OCI-LY7 (cell line): ENCODE measurements at places on chromosomes 16 and 17. TPM values are rescaled to one million over a fixed set of nuclear protein-coding genes. Genes with fewer than 3 reads are reported as not detected.
A peak's percentile ranks its signal among the peaks of the same experiment; 100 is the strongest.

Gene KRT9
- total RNA-seq: not detected in 2 replicates

Gene OR2C1
- total RNA-seq: not detected in 2 replicates

Gene KRT34
- total RNA-seq: not detected in 2 replicates

Gene PDK2
- total RNA-seq: 27.7 and 30.1 TPM in 2 replicates

Gene ASIC2
- not detected in 2 replicates for total RNA-seq

Gene TOB1
- total RNA-seq: 24.8 and 26.4 TPM in 2 replicates

Gene TRPV3
- total RNA-seq: 0.06 TPM in 1 of 2 replicates, not detected in the other

Gene CASKIN1
- 0.06 and 0.13 TPM in 2 replicates for total RNA-seq

Gene RNF222
- total RNA-seq: 0.15 TPM in 2 replicates

Gene MYO15B
- 17.7 and 19.2 TPM in 2 replicates for total RNA-seq

Gene DHRS7C
- not detected in 2 replicates for total RNA-seq

Gene NPIPB9
- total RNA-seq: 7.1 and 10.7 TPM in 2 replicates

Gene ACSM2A
- total RNA-seq: not detected in 2 replicates

Gene OR1F1
- not detected in 2 replicates for total RNA-seq

- DNase-seq: no peak
These were observed 106.5 kb downstream of the COPRS start for GRCh38 chr17:31752584-31752983.

- no peak for DNase-seq
These were observed 230.7 kb downstream of the BCAS3 start for GRCh38 chr17:60908324-60908723.

DNA sequence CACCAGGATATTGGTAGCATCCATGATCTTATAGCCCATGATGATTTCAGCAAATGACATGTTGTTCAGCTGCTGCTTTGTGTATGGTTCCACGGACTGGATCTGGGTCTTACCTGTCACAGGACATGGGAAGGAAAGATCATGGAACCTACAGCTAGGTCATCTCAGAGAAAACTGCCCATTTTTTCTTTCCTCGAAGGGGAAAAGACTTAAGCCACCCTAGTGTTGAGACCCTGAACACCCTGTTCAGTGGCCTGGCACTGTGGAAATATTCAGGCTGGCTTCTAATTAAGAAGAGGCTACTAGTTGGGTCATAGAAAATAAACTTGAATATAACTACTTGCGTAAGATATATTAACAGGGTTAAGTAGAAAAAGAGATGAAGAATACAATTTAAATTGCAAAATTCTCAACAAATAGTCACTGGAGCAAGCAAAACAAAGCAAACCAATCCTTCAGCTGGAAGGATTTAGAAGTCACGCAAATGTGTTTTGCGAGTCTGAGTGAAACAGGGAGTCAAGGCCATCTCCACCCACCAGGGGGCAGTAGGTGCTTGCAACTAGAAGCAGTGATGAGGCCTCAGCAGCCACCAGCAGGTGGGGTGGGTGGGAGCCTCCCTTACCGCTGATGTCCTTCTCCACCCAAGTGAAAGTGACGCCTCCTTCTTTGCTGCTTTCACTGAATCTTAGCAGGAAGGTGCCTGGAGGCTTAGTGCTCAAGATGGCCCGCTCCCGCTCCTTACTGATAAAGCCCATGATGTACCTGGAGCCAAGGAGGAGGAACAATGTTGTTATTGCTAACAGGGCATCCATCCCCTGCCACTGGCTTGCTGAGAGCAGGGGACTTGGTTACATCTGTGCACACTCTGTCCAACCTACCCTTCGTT lies 34.3 kb downstream of the STAT5A start:
- DNase-seq: peak; percentile 93

DNA sequence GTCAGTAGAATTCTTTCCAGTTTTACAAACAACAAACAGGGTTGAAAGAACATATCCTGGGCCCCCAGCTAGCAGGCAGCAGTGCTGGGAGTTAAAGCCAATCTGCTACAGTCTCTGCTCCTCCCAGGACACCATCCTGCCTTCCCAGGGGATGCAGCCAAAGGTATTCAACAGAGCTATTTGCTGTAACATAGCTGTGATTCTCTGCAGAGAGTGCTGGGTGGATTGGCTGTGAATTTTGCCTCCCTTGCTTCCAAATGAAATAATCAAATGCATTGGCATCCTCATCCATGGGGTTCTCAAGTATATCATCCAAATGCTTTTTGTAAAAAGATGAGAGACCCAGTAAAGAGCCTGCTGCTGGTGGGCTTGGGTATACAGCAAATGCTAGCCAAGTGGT lies 124.3 kb downstream of the NPIPB5 start:
- no peak for DNase-seq

GRCh38 chr17:50642722-50643656 lies 8.3 kb downstream of the ABCC3 start:
- DNase-seq: no peak

DNA sequence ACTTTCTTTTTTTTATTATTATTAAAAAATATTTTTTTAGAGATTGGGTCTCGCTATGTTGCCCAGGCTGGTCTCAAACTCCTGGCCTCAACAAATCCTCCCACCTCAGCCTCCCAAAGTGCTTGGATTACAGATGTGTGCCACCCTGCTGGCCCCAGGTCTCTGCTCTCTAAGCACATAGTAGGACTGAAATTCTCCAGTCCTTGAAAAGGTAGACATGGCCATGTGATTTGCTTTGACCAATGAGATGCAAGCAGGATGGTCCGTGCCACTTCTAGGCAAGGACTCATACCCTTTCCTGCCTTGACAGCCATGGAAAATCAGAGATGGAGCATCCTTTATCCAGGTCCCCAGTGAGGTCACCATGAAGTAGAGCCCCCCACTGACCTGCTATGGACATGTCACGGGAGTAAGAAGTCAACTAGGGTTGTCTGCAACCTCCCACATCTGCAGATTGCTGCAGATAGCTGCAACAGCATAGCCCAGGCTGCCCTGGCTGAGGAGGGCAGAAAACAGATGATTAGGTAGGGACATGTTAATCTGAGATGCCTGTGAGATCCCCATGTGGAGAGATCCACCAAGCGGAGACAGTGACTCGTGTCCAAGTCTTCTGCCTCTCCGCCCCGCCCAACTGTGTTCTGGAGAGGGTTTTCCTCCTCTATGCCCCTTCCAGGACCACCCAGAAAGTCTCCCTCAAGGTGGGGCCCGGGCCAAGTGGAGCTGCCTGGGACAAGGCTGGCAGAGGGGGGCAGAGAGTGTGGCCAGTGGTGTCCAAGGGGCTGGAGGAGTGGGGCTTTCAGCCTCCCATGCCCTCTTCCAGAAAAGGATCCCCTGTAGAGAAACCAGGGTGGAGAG lies 11.0 kb downstream of the GSG1L start:
- DNase-seq: no peak

DNA sequence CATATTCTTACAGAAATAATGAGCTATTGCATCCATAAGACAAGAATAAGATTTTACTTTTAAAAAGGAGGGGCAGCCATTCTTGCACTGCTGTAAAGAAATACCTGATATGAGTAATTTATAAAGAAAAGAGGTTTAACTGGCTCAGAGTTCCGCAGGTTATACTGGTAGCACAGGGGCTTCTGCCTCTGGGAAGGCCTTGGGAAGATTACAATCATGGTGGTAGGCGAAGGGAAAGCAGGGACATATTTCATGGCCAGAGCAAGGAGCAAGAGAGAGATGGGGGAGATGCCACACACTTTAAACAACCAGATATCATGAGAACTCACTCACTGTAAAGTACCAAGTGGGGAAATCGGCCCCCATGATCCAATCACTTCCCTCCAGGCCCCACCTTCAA lies 20.9 kb upstream of the CSNK2A2 start:
- no peak for DNase-seq

DNA sequence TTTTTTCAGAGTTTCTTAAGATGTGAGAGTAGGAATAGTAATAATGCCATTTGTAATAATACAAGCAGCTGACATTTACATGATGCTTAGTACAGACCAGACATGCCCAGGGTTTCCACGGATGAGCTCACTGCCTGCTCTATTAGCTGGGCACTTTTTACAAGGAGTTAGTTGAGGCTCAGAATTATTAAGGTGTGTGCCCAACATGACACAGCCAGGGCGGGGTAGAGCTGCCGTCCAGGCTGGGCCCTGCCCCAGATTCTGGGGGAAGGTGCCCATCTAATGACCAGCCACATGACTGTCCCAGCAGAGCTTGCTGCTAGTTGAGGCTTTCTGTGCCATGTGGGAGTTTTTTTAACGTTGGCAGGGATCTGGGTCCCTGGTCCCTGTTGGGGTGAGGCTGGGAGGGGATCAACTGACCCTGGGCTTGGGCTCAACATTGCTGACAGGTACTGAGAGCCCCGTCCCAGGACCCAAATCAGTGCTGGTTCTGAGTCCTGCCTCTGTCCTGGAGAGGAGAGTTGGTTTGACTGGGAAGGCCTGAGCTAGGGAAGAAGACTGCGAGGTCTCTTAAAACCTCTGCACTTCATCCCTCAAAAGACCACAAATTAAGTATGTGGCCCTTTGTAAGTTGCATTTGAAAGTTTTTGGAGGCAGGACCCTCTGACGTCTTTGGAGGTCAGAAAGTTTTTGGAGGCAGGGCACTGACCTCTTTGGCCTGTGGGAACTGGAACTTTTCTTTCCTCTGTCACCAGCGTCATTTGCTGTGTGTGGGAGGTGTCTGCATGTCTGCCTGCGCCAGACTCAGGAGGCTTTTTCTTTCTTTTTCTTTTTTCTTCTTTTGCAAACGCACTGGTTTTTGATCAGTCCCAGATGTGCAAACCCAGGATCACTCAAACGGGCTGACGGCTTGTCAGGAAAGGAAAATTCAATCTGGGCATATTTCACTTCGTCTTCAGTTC lies 2.2 kb downstream of the CRISPLD2 start:
- no peak for DNase-seq

- no peak for DNase-seq
These were observed 147.8 kb upstream of the RPL38 start for GRCh38 chr17:74055508-74056160.

DNA sequence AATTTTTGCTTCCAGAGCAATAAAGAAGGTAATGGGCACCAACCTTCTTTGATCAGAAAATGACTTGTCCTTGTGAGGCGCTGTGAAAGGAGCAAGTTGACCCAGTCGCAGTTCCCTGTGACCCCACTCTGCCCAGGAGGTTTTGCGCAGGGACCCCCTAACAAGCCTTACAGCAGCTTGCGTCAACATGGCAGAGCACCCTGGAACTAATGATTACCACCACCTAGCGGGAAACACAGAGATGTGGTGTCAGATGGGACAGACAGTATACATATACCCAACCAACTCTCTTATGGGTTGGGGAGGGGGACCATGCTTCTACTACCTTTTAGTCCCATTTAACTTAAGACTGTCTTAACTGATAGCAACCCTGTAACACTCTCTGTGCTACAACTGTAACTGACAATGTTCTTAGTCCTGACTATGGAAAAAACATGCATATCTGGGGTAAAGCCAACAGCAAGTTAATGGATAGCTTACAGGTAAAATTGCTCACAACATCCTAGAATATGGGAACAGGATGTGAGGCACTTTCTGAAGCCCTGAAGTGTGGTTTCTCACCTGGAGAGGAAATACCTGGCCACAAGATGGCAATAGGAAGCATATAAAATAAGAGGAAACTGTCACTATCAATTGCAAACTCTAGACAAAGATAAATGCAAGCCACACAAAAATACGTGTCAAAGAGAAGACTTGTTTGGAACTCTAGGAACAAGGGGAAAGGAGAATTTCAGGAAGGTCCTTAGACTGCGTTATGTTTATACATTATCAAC lies 3.0 kb downstream of the KARS1 start:
- DNase-seq: peak; percentile 35

GRCh38 chr16:89829630-89830437 lies 1.6 kb downstream of the SPIRE2 start:
- no peak for DNase-seq

- DNase-seq: no peak
These were observed 12.5 kb downstream of the THUMPD1 start for GRCh38 chr16:20729141-20729540.

GRCh38 chr17:2241823-2242222 lies 61.8 kb downstream of the SMG6 start:
- no peak for DNase-seq

- no peak for DNase-seq
These were observed 31.2 kb downstream of the LYRM9 start for GRCh38 chr17:27862004-27862403.

DNA sequence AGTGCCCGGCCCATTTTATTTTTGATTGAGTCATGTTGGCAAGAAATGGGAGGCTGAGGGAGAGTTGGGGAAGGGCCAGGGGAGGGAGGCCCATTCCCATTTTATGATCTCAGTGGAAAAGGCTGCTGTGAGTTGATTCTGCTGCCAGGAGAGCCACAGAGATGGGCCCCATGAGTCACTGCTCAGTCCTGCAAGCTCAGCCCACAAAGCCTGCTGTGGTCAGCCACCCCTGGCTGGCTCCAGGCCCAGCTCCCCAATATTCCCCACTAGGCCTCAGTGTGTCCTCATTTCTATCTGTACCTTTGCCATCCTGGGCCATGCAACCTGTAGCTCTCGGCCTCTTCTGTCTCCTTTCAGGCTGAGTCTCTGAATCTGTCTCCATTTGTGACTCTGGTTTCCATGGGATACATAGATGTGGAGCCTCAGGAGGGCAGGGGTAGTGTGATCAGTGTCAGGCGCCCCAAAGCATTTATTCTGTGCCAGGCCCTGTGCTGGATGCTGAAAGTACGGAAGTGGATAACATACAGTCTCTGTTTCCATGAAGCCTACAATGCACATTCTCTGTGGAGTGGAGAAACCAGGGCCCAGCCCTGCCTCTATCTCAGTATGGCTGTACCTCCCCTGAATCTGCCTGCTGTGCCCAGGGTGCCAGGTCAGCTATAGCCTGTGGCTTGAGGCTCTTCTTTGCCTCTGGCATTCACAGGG lies 1.9 kb upstream of the PLEKHG4 start:
- DNase-seq: no peak

DNA sequence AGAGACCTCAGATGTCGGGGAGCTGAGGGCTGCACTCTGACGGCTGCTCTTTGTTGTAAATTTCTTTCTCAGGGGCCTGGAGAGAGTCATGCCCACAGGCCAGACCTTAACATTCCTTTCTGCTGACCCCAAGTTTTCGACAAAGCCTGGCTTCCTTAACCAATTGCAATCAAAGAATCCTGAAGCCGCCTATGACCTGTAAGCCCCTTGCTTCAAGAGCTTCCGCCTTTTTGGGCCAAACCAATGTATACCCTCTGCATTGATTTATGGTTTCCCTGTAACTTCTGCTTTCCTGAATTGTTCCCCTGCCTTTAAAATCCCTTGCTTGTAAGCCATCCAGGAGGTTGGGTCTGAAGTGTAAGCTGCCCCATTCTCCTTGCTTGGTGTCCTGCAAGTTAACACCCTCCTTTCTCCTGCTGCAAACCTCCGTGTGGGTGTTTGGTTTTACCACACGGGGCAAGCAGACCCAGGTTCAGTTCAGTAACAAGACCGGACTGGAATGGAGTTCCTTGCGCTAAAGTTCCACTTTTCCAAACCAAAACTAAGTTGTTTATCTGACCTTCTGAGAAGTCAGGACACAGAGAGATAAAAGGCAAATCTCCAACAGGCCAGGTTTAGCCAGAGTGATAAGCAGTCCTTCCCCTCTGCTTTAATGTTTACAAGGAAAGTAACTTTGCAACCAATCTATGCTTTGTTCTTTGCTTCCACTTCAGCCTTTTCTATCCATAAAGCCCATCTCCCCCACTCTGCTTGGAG lies 141.6 kb downstream of the KCNJ12 start:
- no peak for DNase-seq

- DNase-seq: peak; percentile 71
These were observed 1.9 kb upstream of the NFAT5 start for GRCh38 chr16:69563605-69564580.

GRCh38 chr17:40159456-40159855 lies 17.8 kb upstream of the RAPGEFL1 start:
- no peak for DNase-seq

GRCh38 chr17:7483255-7484066 lies 705 bp upstream of the POLR2A start:
- DNase-seq: peak; percentile 97

GRCh38 chr17:8248751-8249607 lies at the start of gene PFAS:
TSS of gene PFAS (plus strand) at chr17:8249289. CDS start at chr17:8253938, 4,649 bp downstream.
- DNase-seq: peak; percentile 97

- DNase-seq: peak; percentile 21
These were observed 392.9 kb upstream of the EEF2KMT start for GRCh38 chr16:5490499-5490898.
